ENCODE measurements at places on chromosomes 4 and X.

- DNase-seq, result peak; percentile 44
Observed at GRCh38 chr4:109816082-109816442, 500 bp downstream of the GAR1 start.

GRCh38 chr4:113618205-113618604 lies 143.3 kb downstream of the CAMK2D start:
- no peak for DNase-seq

DNA sequence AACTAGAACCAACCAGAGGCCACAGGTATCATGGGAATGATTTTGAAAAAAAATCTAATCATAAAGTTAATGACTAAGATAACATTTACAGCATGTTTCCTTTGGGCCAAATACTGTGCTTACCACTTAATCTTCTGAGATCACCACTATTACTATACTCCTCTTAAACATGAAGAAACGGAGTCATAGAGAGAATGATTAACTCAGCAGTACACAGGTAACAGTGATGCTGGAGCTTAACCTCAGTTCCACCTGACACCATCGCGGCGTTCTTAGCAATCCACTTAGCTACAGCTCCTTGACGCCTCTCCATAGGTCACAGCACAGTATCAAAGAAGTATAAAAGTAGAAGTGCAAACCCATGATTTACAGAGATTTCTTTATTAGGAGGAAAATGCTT lies 592.6 kb upstream of the SLIT2 start:
- DNase-seq, result no peak

- DNase-seq, result no peak
Observed at GRCh38 chrX:10557166-10557565, 63.2 kb downstream of the MID1 start.

DNA sequence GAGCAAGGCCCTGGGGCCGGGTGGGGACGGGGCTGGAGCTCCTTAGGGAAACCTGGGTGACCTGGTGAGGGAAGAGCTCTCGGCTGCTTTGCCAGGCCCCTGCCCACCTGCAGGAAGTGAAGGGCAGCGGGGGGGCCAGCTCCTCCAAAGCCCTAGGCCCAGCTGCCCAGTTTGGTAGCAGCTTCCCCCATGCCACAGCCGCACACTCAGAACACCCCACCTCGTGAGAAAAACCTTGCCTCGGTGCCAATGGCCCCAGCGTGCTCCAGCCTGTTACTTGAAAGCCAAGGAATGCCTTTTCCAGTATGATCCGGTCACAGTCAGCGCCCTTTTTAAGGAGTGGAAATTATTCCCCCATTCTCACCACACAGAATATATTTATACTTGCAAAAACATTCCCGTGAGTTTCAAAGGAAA lies 38.3 kb downstream of the ACOX3 start:
- DNase-seq, result no peak

DNA sequence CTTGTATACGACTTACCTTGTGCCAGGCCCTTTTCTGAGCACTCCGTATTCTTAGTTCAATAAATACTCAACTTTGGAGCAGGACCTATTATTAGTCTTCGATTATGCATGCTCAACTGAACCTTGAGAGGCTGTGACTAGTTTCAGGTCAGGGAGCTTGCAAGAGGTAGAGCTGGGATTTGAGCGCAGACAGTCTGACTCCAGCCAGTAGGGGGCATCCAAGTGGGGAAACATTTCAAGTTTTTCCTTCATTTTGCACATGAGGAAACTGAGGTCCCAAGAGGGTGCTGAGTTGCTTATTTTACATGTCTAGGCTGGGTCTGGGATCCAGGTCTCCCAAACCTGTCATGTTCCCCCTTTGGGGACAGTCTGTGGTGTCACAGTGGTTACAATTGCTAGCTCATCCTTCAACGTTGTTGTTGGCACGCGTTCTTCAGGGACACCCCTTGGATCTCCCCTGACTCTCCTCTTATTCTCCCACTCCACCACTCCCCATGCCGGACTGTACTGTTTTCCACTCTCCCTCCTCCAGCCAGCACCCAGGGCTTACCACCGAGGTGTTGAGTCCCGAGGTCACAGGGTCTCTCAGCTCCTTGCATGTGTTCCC lies 6.7 kb upstream of the PRICKLE3 start:
- DNase-seq, result no peak

DNA sequence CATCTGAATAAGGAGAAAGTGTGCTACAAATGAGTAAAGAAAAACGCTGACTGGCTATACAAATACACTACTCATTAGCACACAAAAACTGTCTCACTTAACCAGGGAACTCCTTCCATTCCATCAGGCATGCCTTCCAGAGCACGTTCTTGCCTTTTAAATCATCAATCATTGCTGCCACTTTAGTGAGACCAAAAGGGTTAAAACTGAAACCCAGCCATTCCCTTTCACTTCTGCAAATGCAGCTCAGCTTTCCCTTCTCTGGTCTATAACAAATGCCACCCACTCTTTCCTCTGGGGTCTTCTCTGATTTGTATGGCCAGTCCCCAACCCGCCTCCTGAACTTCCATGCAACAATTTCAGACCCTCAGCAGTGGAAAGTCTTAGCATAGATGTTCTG lies 231.5 kb downstream of the TRIML1 start:
- no peak for DNase-seq

GRCh38 chr4:109177096-109177810 lies 125.2 kb downstream of the COL25A1 start:
- no peak for DNase-seq

GRCh38 chr4:140423106-140423505 lies 4.3 kb downstream of the CLGN start:
- DNase-seq, result no peak

GRCh38 chr4:38153387-38153760 lies 193.2 kb downstream of the PTTG2 start:
- DNase-seq, result no peak

GRCh38 chrX:42869659-42870476 lies 91.9 kb upstream of the PPP1R2C start:
- DNase-seq, result no peak

GRCh38 chr4:153759407-153760316 lies at the start of gene RNF175:
TSS of gene RNF175 (minus strand) at chr4:153760024. CDS start at chr4:153759862, 162 bp downstream.
- no peak for DNase-seq
